Activated T-cell treated with anti-CD3 and anti-CD28 coated beads, Interleukin-2, amount 50 U/mL, for 72 hours (primary cell): ENCODE measurements at places on chromosomes 4 and X. TPM values are rescaled to one million over a fixed set of nuclear protein-coding genes. Genes with fewer than 3 reads are reported as not detected.

The UCP1 gene
- total RNA-seq, result not detected

The TCEAL5 gene
- total RNA-seq, result not detected

The S100P gene
- 84.6 TPM for total RNA-seq

The HHIP gene
- 0.48 TPM for total RNA-seq

The MED28 gene
- total RNA-seq, result 38.6 TPM

The MAGEA4 gene
- not detected for total RNA-seq

The SRPX2 gene
- not detected for total RNA-seq

The SYP gene
- total RNA-seq, result 8.7 TPM

The PPARGC1A gene
- total RNA-seq, result not detected

The CT55 gene
- not detected for total RNA-seq

The GLOD5 gene
- total RNA-seq, result not detected

The SLC2A9 gene
- 1.1 TPM for total RNA-seq

The PCDH10 gene
- total RNA-seq, result not detected

The TRMT44 gene
- total RNA-seq, result 26.7 TPM

The USP51 gene
- 2.2 TPM for total RNA-seq

The TMPRSS11D gene
- not detected for total RNA-seq

The UGT2B15 gene
- total RNA-seq, result not detected

The CXCL9 gene
- 0.94 TPM for total RNA-seq

The FAAH2 gene
- total RNA-seq, result 31.0 TPM

The P2RY4 gene
- total RNA-seq, result 0.69 TPM

The TMEM271 gene
- total RNA-seq, result not detected

DNA sequence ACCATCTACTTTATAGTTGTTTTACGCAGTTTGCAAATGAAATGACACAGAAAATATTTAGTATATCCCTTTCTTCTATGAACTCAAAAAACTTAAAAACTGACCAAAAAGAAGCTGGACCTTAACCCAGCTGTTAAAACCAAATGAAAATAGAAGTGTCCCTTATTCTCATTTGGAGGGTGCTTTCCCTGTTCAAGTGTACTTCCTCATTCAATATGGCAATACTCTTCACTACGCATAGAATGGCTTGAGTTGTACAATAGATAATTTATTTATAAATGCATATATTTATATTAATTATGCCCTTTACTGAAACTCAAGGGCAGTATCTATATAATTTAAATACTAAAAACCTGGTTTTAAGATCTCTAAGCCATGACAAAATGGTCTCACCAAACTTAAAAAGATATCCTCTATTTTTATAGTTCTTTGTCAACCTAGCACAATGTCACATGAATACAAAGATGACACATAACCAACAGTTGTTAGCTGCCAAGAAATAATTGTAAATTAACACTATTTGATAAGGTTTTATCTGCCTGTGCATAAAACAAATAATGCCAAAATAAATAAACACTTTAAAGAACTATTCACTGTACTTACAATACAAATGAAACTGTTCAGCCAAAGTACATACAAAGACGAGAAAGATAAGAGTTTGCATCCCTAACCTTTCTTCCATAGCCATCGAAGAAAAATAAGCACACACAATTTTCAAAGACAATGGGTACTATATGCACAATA, 25.2 kb downstream of the YTHDC1 start:
- peaks cover 31% of the 10 kb centered on the region for H3K36me3 ChIP-seq
- H3K4me3 ChIP-seq, result no peak overlapping the region
- H3K4me1 ChIP-seq, result no peaks in the 10 kb centered on the region
- peak overlapping the region; percentile 91 for H3K27ac ChIP-seq
- no peak for DNase-seq
- H3K27me3 ChIP-seq, result no peaks in the 10 kb centered on the region

GRCh38 chrX:107750263-107750662, 25.3 kb downstream of the TSC22D3 start:
- no peak for DNase-seq
- peaks cover 16% of the 10 kb centered on the region for H3K27me3 ChIP-seq
- no peak overlapping the region for H3K27ac ChIP-seq
- no peak overlapping the region for H3K4me3 ChIP-seq

GRCh38 chr4:104416725-104417356, 77.9 kb downstream of the CXXC4 start:
- H3K4me1 ChIP-seq, result no peaks in the 10 kb centered on the region
- no peak overlapping the region for H3K27ac ChIP-seq
- H3K4me3 ChIP-seq, result no peak overlapping the region
- H3K27me3 ChIP-seq, result no peaks in the 10 kb centered on the region
- DNase-seq, result no peak
- no peaks in the 10 kb centered on the region for H3K36me3 ChIP-seq

- no peak for DNase-seq
- H3K4me1 ChIP-seq, result no peaks in the 10 kb centered on the region
- H3K27me3 ChIP-seq, result peaks cover 14% of the 10 kb centered on the region
- H3K4me3 ChIP-seq, result no peak overlapping the region
Measured at GRCh38 chr4:112840061-112840460, 203.1 kb downstream of the LARP7 start.

DNA sequence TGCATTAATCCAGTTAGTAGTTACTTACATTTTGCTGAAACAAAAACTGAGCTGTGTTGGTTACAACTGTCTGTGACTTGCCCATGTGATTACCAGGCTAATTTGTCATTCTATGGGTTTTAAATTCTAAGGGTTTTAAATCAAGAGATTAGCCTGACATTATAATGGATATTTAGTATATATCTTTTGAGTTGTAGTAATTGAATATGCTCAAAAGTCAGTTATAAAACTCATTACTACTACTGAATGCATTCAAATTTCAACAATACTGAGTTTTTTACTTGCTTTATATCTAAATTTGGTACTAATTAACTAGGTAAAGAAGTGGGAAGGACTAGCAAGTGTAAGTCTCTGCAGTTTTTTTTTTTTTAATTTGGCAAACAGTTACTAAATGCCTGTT, 14.7 kb downstream of the LARP7 start:
- H3K27me3 ChIP-seq, result no peaks in the 10 kb centered on the region
- H3K4me1 ChIP-seq, result no peaks in the 10 kb centered on the region
- H3K4me3 ChIP-seq, result no peak overlapping the region
- no peak overlapping the region for H3K27ac ChIP-seq

GRCh38 chrX:141220342-141221008, 21.8 kb downstream of the SPANXC start:
- H3K36me3 ChIP-seq, result no peaks in the 10 kb centered on the region
- H3K27me3 ChIP-seq, result peaks cover 5% of the 10 kb centered on the region
- no peak for DNase-seq
- no peak overlapping the region for H3K27ac ChIP-seq
- H3K4me1 ChIP-seq, result no peaks in the 10 kb centered on the region

DNA sequence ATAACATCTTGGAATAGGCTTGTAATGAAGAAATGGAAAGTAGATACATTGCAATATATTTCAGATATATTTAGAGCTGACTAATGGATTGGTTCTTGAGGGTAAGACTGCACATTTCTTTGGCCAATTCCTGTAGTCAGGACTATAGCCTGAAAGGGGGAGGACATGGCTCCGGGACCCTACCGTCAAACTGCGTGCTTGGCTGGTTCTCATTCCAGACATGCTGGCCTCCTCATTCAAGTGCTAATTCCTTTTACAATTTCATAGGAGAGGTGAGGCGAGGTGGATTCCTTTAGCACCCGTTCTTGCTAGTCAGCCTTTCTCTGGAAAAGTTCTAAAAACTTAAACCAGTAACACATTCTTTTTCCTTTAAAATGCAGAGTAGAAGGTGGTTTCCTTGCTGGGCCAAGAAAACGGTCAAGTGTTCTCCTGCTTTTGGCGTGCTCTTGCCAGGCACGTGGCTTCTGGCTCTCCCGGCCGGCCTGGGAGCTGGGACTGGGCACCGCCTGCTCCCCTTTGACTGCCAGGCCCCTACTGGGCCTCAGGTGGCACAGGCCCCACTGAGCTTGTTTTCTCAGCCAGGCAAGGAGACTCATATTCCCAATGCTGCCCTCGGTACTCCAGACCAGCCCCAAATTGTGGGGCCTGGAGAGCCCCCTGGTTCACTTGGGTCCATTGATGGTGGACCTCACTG, 167.2 kb downstream of the STK32B start:
- no peaks in the 10 kb centered on the region for H3K36me3 ChIP-seq
- DNase-seq, result no peak
- no peak overlapping the region for H3K4me3 ChIP-seq
- no peaks in the 10 kb centered on the region for H3K27me3 ChIP-seq
- H3K4me1 ChIP-seq, result no peaks in the 10 kb centered on the region

GRCh38 chr4:156971676-156972378, at the start of gene PDGFC:
TSS of gene PDGFC (minus strand) at chr4:156971799. CDS start at chr4:156970903, 896 bp downstream.
- H3K4me1 ChIP-seq, result peaks cover 8% of the 10 kb centered on the region
- peaks cover 5% of the 10 kb centered on the region for H3K36me3 ChIP-seq
- peak within 1 kb of the TSS; percentile 64 for H3K4me3 ChIP-seq
- peak; percentile 6 for DNase-seq
- peaks cover 50% of the 10 kb centered on the region for H3K27me3 ChIP-seq

GRCh38 chrX:148159796-148160195, 178.7 kb downstream of the FMR1NB start:
- peaks cover 23% of the 10 kb centered on the region for H3K27me3 ChIP-seq
- H3K36me3 ChIP-seq, result no peaks in the 10 kb centered on the region
- no peak overlapping the region for H3K4me3 ChIP-seq
- no peak overlapping the region for H3K27ac ChIP-seq
- no peak for DNase-seq
- no peaks in the 10 kb centered on the region for H3K4me1 ChIP-seq

DNA sequence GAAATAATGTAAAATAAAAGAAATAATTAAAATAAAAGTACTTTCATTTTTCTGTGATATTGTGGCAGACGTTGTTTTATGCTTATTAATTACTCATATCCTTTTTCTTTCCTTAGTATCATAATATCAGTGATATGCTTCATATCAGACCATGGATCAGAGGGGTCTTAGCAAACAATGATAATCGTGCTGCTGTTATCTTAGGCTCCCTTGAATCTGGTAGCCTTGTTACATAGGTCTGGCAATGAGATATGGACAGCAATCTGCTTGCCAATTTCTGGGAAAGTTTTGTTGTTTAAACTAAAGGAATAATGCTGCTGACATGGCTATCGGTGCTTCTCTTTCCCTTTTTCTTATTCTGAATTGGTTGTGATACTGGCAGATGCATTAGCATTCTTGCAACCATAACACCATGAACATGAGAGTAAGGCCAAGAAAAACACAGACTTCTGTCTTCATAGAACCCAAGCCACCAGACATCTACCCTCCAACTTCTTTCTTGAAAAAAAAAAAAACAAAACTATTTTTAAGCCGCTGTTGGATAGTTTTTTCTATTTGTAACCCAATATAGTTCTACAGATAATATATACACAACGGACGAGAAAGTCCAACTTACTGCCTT, 16.4 kb downstream of the EPHA5 start:
- H3K4me3 ChIP-seq, result no peak overlapping the region
- no peak overlapping the region for H3K27ac ChIP-seq
- no peaks in the 10 kb centered on the region for H3K27me3 ChIP-seq
- no peaks in the 10 kb centered on the region for H3K4me1 ChIP-seq

GRCh38 chr4:146545102-146545501, 23.4 kb upstream of the SLC10A7 start:
- H3K4me1 ChIP-seq, result no peaks in the 10 kb centered on the region
- H3K27me3 ChIP-seq, result peaks cover 10% of the 10 kb centered on the region
- peaks cover 2% of the 10 kb centered on the region for H3K36me3 ChIP-seq

GRCh38 chr4:78645853-78646757, 94.5 kb downstream of the ANXA3 start:
- no peak overlapping the region for H3K27ac ChIP-seq
- peaks cover 22% of the 10 kb centered on the region for H3K27me3 ChIP-seq
- DNase-seq, result no peak
- H3K4me1 ChIP-seq, result no peaks in the 10 kb centered on the region
- H3K36me3 ChIP-seq, result no peaks in the 10 kb centered on the region

DNA sequence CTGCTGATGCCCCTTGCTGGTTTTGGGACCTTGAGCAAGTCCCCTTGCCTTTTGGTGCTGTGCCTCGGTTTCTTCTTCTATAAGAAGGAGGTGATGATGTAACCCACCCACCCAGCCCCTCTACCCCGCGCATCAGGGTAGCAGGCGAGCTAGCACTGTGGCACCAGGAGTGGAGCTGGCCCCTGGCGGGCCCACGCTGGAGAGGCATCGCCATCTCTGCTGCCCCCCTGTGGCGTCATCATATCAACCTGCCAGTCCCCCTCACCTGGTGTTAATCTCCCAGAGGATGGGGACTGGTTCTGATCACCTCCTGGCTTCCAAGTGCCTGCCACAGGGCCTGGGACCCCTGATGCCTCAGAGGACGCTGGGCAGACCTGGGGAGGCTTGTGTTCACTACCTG, 6.3 kb upstream of the SORCS2 start:
- H3K4me3 ChIP-seq, result no peak overlapping the region
- H3K27me3 ChIP-seq, result peaks cover 32% of the 10 kb centered on the region
- peak; percentile 32 for DNase-seq

GRCh38 chr4:94741304-94741703, 16.5 kb upstream of the BMPR1B start:
- H3K27me3 ChIP-seq, result no peaks in the 10 kb centered on the region
- no peak overlapping the region for H3K27ac ChIP-seq
- peaks cover 2% of the 10 kb centered on the region for H3K36me3 ChIP-seq
- no peak overlapping the region for H3K4me3 ChIP-seq

DNA sequence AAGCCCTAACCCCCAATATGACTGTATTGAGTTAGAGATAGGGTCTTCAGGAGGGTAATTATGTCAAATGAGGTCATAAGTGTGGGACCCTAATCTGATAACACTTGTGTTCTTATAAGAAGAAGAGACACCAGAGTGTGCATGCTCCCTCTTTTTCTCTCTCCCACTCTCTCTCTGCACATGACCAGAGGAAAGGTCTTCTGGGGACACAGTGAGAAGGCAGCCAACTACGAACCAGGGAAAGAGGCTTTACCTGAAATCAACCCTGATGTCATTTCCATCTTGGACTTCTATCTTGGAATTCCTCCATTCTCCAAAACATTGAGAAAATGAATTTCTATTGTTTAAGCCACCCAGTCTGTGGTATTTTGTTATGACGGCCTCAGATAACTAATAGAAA, 97.2 kb upstream of the MAD2L1 start:
- no peak overlapping the region for H3K27ac ChIP-seq
- no peaks in the 10 kb centered on the region for H3K27me3 ChIP-seq
- no peaks in the 10 kb centered on the region for H3K36me3 ChIP-seq
- no peak overlapping the region for H3K4me3 ChIP-seq

DNA sequence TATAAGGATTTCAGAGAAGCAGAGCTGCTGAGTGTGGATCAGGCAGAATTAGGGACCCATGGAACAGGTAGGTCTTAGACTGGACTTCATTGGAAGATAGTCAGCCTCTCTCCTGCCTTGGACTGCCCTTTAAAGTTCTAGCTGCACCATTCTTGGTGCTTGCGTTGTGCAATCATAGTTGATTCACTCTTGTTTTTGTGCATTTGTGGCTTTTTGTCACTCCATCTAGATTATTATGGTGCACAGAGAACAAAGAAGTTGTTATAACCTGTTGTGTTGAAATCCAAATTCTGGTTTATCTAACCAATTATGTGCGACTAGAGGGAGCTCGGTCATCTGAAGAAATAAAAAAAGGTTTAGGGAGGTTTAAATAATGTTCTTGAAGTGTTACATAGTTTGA, 59.3 kb downstream of the JADE1 start:
- peak overlapping the region; percentile 90 for H3K27ac ChIP-seq
- no peak for DNase-seq
- peaks cover 45% of the 10 kb centered on the region for H3K36me3 ChIP-seq
- no peak overlapping the region for H3K4me3 ChIP-seq
